ENCODE measurements at places on chromosomes 5 and 9.

- no peak for DNase-seq
Observed at GRCh38 chr9:5044160-5044559, 59.1 kb downstream of the JAK2 start.

- no peak for DNase-seq
Observed at GRCh38 chr5:100644185-100644584, 109.0 kb downstream of the FAM174A start.

- no peak for DNase-seq
Observed at GRCh38 chr9:113317777-113318176, 14.6 kb upstream of the RNF183 start.

- no peak for DNase-seq
Observed at GRCh38 chr5:140243706-140244250, 59.1 kb downstream of the PFDN1 start.

- no peak for DNase-seq
Observed at GRCh38 chr9:98229620-98230019, 25.8 kb downstream of the TBC1D2 start.

DNA sequence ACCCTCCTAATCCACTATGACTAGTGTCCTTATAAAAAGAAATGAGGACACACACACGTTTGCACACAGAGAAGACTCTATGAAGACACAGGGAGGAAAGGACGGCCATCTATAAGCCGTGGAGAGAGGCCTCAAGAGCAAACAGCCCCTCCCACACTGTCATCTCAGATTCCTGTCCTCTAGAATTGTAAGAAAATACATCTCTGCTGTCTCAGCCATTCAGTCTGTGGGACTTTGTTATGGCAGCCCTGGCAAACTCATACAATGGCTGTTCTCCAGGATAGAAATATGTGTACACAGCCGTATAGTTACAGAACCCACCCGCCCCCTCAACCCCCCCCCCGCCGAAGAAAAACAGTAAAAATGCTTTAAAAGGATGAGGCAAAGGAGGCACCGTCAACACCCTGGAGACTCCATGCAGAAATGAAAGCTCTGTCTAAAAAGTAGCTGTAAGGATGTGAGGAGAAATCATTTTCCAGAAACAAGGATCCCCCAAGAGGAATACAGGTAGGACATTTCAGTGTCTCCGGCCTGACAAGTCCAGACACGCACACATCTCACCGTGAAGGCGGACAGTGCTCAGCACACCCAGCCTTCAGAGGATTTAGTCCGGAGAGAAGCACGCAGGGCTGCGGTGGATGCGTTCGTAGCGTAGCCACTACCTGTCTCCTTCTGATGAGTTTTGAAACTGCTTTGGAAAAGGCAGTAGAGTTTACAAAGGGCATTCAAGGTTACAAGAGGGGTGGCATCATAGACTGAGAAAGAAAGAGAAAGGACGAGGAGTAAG, 110.8 kb upstream of the ERCC6L2 start:
- DNase-seq: no peak

- DNase-seq: no peak
Observed at GRCh38 chr9:5278486-5278885, 26.0 kb downstream of the RLN2 start.

- DNase-seq: no peak
Observed at GRCh38 chr5:143154510-143155370, 248.7 kb downstream of the NR3C1 start.

GRCh38 chr5:39713250-39713916, 288.6 kb upstream of the DAB2 start:
- no peak for DNase-seq

- DNase-seq: no peak
Observed at GRCh38 chr5:96252596-96252995, 180.5 kb downstream of the PCSK1 start.

DNA sequence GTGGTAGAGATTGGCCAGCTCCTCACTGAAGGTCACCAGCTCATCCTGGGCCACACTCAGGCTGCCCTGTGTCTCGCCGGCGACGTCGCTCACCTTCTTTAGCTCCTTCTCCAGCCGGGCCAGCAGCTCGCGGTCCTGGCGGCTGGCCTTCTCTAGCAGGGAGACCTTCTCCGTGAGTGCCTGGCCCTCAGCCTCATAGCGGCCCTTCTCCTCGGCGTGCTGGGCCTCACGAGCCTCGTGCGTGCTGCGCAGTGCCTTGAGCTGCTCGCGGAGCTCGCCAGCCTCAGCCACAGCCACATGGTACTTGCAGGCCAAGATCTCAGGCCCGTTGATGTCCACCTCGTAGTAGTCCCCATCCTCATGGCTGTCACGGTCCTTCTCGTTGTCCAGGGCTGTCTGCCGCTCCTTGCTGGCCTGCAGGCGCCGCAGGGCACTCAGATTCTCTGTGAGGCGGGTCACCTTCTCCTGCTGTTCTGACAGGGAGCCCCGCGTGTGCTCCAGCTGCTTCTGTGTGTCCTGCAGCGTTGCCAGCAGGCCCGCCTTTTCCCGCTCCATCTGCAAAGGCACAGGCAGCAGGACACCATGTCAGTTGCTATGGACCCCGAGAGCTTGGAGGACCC, 45.5 kb downstream of the BICD2 start:
- no peak for DNase-seq

DNA sequence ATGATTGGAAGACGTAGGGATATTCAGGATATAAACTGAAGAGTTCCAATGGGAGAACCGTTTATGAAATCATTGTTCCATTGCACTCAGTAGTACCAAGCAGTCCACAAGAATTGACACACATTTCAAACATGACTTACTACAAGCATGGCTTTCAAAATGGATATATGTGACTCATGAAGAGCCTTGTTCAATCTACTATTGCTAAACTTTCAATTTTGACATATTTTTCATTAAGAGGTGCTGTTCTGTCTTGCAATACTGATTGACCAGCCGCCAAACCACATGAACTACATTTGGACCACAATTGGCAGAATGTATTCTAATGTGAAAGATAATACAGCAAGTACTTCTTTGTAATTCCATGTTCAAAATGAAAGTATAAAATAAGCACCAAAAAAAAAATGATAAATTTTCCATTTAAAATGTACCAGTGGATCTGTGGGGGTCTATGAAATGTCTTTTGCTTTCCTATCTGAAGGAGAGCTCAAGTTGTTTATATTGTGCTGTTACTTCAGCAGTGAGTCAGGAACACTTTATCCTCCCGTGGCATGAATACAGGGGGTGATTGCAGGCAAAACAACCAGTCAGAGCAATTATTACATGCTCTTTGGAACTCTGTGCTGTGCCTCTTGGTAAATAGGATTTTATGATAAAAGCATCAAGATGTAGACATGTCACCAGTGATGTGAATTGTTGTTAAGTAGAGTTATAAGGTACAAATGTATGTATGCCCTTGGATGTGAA, 366.0 kb downstream of the ARRDC3 start:
- no peak for DNase-seq

GRCh38 chr5:40484495-40484894, 195.2 kb upstream of the PTGER4 start:
- no peak for DNase-seq

DNA sequence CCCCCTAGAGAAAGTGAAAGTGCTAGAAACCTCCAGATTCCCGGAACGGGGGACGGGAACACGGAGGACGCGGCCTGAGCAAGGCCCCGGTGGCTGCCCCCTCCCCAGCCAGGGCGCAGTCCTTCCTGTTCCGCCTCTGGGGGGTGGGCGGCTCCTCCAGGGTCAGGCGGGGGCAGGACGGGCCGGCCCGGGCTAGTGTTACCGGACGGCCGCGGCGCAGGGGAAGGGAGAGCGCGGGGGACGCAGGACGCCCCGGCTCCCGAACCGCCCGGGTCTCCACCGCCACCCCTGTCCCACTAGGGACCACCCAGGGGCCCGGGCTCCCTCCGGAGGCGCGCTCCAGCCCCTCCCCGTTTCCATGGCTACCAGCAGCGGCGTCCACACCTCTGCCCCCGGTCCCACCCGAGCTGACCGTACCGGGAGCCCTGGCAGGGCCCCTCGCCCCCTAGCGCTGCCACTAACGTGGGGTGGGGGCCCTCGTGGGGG, 579 bp downstream of the SLC12A7 start:
- DNase-seq: no peak

- DNase-seq: no peak
Observed at GRCh38 chr9:121679901-121680635, 28.6 kb downstream of the DAB2IP start.

GRCh38 chr9:8095672-8096086, 296.1 kb upstream of the DMAC1 start:
- DNase-seq: no peak

- no peak for DNase-seq
Observed at GRCh38 chr5:129124608-129125007, 30.1 kb downstream of the ISOC1 start.

DNA sequence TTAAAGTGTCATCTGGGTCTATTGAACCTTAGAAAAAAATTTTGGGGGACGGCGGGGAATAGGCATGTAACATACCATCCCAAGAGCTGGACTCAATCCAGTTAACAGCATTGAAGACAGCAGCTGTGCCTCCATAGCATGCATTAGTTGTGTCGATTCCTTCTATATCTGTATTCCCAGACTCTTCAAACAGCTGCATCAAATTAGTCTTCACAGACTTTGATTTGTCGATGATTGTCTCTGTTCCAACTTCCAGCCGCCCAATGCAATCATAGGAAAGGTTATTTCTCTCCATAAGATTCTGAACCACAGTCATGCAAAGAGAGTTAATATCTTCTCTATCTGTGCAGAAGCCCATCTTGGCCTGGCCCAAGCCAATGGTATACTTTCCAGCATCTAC, 14.8 kb downstream of the HMGCS1 start:
- no peak for DNase-seq

DNA sequence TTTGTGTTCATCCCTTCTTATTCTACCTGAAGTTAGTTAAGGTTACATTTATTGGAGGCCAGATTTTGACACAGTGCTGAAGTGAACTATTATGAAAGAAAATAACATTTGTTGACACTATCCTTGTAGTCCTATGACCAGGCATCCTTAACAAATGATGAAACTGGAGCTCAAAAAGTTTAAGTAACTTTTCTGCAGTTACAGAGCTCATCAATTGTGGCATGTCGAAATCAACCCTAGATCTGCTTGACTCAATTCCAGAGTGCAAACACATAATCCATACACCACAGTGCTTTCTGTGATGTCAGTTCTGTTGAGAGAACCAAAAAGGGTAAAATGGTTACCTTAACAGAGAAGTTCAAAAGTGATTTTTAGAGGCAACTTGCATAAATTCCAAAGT, 28.6 kb downstream of the KCNN2 start:
- DNase-seq: no peak

- DNase-seq: no peak
Observed at GRCh38 chr5:178435321-178436238, 154.6 kb downstream of the COL23A1 start.

GRCh38 chr5:169036079-169036805, 264.7 kb downstream of the SLIT3 start:
- DNase-seq: no peak

- no peak for DNase-seq
Observed at GRCh38 chr5:50595199-50595598, 71.2 kb upstream of the PARP8 start.

DNA sequence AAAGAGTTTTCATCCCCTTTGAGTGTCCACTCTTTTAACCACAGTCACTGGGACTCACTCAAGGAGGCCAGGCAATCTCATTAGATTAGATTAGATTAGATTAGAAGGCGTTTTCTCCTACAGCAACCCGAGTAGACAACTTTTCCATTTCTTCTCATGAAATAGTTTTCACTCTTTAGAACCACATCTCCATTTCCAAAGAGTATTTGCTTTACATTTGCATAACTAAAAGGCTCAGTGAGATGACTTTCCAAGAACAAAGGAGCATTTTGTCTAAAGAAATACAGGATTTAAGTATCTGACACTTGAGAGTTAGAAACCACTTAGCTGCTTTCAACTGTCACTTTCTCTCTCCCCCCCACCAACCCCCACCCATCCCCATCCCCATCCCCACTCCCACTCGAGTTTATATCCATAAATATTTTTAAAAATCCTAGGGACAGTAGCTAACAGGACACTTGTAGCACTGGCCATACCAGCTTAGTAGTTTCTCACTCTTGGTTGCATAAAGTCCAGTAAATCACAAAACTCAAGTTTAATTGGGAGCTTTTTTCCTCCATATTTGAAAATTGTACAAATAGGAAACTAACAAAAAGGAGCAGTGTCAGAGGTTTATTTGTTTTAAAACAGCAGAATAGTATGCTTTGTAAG, 2202.9 kb upstream of the WWC1 start:
- DNase-seq: no peak

GRCh38 chr5:1545126-1545804, 21.5 kb upstream of the LPCAT1 start:
- no peak for DNase-seq

DNA sequence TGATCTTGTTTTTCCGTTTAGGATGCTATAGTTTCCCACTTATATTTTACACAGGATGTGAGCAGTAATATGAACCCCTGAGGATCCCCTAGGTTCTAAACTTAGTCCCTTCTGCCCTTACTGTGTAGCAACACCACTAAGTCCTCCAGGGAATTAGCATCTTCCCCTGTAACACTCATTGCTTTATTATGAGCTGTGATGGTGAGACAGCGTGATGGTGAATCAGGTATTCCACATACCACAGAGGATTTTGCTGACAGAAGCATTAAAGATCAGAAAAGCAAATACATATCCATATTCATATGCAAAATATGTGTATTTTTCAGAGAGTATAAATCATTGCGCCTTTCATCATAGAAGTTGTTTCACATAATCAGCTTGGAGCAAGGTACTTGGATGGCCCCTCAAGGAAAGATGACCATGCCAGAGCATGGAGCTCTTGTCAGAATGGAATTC, 317.0 kb downstream of the ICE1 start:
- no peak for DNase-seq

Data from stimulated activated CD8-positive, alpha-beta memory T cell treated with anti-CD3 and anti-CD28 coated beads, Interleukin-2, amount 100 ng/mL, for 1 hour (primary cell).